MV-4-11 (cell line): ENCODE measurements at places on chromosomes 1 and 21.

DNA sequence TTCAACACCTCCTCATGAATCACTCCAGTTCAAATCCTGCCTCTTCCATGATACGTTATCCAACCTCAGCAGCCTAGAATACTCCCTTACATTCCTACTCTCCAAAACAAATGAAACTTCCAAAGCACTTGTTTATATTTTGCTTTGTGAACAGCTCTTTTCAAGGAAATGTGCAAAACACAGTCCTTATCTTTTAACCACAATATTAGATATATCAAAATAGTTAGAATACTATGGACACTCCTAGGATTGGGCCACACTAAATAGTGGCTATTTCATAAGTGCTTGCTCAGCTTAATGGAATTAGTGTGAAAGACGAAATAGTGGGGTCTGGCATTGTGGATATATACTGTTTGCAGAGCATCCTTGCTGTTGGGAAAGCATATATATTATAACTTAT lies 173.5 kb downstream of the ZC3H11B start:
- DNase-seq: no peak

DNA sequence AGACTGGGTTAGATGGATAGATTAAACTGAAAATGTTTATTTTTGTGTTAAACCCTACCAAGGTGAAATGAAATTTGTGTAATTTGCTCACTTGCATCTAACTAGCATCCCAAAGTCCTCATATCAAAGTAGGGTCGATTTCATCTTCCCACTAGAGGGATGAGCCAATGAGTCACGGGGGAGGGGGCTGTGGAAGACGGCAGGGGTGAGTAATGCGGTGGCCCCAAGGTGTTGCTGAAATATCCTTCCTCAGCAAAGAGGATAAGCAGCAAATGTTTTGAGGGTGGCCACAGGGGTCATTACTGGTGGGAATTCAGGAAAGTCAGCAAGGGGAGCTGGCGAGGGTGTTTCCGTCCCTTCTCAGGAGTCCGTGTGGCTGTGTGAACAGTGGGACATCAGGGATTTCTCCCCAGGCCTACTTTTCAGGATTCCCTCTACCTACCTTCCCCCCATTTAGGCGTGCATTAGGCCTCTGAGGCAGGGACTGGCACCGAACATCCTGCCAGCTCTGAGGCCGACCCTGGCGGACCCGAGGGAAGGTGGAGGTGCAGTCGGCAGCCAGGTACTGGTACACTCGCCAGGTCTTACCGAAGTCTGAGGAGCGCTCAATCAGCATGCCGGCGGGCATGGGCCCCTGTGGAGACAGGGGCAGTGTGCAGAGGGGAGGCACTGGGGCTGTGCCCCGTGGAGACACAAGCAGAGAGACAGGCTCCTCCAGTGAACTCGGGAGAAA lies 18.1 kb downstream of the LAMB3 start:
- DNase-seq: no peak

- DNase-seq: no peak
Observed at GRCh38 chr1:23555270-23555985, 3.9 kb downstream of the ID3 start.

DNA sequence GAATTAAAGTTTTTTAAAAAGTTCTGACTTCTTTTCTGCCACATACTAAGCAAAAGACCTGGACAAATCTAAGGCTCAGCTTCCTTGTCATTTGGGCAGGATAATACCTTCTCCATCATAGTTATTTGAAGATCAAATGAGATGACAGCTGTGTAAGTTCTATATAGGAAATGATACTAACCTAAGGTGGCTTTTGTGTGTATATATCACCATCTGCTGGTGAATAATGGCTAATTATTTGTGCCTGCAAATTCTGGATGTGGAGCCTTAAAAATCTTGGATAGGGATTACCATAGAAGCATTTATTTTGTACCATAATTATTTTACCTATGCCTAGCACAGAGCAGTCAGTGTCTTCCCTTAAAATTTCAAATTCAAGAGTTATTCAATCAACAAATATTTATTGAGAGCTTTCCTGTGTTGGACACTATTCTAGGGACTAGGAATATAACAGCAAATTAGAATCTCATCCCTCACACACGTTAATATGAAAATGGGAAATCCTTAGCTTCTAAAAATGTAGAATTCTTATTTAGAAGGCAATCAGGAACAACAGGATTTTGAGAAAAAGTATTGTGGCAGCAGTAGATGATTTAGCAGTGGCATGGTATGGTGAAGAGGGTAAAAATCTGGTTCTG lies 89.8 kb downstream of the TMEM200B start:
- peak; percentile 38 for DNase-seq

DNA sequence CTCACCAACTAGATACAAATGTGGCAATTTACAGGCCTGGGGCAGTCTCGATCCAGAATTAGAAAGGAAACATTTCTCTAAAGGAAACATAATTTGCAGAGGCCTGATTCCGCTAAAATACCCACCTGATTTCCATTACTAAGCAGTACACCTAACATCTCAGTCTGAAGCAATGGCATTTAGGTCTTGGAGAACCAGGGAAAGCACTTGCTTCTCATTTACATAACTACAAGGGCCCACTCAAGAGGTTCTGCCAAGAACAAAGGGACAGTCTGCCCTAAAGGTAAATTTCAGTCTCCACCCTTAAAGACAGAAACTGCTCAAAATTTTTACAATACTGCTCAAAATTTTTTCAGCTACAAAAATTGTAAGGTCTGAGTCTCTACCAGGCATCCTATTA lies 123.7 kb upstream of the GJB5 start:
- DNase-seq: no peak

- DNase-seq: peak; percentile 23
Observed at GRCh38 chr1:88698764-88699163, 14.7 kb downstream of the PKN2 start.

DNA sequence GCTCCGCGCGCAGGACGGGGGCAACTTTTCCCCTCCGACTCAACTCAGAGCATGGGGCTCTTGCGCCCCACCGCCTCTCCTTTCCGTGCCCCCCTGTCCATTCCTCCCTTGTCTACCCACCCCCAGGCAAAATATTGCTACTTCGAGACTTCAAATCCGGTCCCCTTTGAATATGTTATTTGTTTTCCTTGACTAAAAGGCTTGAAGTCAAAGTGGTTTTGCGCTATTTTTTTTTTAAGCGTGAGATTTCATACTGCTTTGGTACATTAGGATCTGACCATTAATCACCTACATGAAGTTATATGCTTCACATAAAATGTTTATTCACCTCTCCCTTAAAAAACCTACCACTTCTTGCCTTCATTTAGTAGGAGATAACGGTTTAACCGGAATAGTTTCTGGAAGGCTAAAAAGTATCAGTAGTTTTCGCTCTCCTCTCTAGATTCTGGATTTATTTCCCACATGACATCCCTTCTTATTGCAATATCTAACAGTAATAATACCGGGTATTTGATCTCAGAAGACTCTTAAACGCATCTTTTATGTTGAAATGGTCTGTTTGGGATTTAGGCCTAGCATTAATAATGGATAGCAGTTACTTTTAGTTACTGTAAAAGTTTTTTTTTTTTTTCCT lies 1.6 kb downstream of the NFIA start:
- DNase-seq: no peak

GRCh38 chr1:171674431-171675405 lies 22.2 kb upstream of the MYOC start:
- no peak for DNase-seq

- DNase-seq: no peak
Observed at GRCh38 chr1:44497422-44498170, 92.5 kb downstream of the RNF220 start.

- DNase-seq: no peak
Observed at GRCh38 chr1:63230722-63231121, 91.6 kb upstream of the FOXD3 start.

DNA sequence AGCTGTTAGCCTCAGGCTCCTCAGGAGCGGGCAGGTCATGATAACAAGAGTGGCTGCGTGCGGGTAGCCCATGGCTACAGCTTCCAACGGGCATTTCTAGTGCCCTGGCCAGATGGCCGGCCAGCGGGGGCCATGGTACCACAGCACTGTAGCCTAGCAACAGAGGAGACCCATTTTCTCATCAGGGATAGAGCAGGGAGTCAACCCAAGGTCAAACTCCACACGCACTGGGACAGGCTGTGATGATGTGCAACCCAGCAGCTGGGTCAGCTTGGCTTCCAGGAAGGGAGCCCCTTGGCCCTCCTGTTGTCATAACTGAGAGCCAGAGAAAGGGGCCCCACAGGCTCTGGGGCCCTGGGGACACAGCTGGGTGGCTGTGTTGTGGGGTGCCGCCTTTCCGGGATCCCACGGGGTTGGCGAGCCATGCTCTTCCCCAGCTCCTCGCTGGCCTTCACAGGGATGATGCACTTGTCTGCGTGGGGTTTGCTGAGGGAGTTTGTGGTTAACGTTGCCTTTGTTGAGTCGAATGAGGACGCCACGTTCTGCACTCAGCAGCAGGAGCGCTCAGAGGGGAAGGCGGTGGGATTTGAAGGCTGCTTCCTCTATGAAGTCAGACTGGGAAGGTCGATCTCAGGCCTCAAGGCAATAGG lies 46.3 kb downstream of the COL18A1 start:
- peak; percentile 23 for DNase-seq

- DNase-seq: peak; percentile 88
Observed at GRCh38 chr21:33761441-33762036, 119.2 kb downstream of the ITSN1 start.

- DNase-seq: no peak
Observed at GRCh38 chr21:25133939-25134338, 473.3 kb downstream of the MRPL39 start.

GRCh38 chr21:44436111-44436611 lies 19.1 kb upstream of the LRRC3 start:
- no peak for DNase-seq

DNA sequence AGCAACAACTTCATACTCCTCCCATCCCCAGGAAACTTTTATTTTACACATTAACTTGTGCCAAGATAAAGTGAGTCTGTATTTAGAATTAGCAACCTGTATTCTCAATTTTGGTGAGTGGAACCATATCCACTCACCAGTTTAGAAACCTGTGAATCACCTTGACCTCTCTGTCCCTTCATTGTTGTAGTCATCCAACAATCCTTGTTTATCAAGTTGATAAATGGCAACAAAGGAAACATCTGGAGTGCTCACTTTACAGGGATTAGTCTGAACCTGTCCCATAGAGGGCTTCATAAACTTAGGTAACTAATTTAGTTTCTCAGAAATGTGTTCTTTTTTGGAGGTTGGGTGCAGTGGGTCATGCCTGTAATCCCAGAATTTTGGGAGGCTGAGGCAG lies 3.9 kb upstream of the CLSPN start:
- DNase-seq: no peak

DNA sequence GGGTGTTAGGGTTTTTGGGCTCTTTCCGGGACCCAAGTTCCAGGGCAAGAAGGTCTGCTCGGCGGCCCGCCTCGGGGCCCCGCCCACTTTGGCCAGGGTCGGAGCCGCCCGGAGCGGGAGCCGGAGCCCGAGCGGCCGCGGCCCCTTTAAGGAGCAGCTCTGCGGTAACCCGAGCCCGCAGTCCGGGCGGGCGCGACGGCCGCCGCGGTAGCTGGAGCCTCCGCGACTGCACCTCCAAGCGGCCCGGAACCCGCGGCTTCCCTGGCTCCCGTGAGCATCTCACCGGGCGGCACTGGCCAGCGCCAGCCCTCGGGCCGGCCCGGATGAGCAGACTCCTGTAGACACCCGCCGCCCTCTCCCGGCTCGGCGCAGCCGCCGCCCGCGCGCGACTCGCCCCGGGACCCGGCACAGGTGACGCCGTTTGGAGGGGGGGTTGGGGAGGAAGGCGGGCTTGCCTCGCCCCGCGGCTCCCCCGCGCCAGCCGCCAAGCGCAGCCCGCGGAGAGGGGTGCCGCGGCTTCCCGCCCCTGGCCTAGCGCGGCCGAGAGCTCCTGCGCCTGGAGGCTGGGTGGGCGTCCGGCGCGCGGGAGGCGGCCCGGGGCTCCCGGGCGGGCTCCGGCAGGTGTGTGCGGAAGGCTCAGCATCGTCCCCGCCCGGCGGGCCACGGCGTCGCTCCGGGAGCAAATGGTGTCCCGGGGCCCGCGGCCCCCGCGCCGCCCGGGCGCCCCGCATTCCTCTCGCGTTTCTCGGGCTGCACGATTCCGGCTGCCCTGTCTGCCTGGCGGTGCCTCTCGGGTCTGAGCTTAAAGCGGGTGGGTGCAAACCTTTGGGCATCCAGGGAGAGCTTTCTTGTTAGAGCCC lies at the start of gene TLCD4:
TSS of gene TLCD4 (plus strand) at position 149 of the 860 bp plus-strand sequence. CDS start 26,547 bp downstream, outside the sequence.
- DNase-seq: no peak

DNA sequence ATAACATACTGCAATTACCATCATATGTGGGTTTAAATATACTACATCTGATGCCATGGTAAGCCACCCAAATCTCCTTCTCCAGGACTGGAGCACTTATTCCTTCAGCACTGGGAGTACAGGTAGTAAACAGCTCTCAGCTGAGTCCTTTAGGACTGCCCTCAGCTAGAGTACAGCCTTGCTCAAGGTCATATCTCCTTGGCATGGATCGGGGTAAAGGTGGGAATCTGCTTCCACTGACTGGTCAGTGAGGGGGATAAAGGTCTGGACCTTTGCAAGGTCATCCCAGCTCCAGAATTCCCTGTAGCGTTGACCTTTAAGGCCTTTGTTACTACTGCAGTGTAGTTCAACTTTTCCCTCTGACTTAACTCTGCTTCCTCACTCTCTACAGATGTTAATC lies 38.8 kb downstream of the RPL5 start:
- DNase-seq: no peak

DNA sequence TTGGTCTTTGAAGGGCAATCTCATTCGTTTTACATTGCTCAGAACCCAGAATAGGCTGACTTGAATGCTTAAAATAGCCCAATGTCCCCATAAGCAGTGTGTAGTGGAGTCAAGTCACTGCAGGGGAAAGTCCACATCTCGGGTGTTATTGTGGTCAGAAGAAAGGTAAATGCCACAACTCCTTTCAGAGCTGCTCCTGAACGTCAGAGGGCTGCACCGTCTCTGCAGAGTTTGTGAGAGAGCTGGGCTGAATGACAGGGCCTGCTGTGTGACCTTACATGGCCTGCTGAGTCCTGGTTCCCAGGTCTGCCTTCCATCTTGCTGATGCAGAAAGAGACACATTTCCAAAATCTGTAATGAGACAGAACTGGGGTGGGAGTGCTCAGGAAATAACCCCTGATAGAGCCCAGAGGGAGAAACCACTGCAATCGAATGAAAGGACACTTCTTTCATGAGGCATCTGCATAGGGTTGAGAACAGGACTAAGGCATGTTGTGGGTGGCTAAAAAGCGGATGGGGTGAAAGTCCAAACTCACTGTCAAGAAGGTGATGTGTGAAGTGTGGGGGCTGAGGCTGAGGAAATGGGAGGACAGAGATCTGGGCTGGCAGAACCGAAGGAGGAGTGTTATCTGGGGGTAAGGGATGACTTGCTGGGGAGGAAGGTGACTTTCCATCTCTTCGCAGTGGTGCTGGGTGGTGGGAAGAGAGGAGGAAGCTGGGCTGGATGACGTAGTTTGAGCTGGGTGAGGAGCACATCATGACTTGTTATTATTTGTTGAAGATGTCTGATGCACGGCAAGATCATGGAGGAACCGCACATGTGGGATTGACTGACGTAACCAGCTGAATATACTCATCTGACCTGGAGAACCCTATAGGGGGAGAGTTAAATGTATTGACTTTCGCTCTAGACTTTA lies 33.7 kb downstream of the XCL2 start:
- DNase-seq: no peak
